ENCODE measurements at places on chromosomes 11 and 22. TPM values are rescaled to one million over a fixed set of nuclear protein-coding genes. Genes with fewer than 3 reads are reported as not detected.

The TST gene
- total RNA-seq, result 32.2 TPM

- H3K36me3 ChIP-seq, result no peaks in the 10 kb centered on the region
- H3K27me3 ChIP-seq, result no peaks in the 10 kb centered on the region
- no peak overlapping the region for H3K27ac ChIP-seq
- peaks cover 10% of the 10 kb centered on the region for H3K4me1 ChIP-seq
- H3K4me3 ChIP-seq, result no peak overlapping the region
- no peak for DNase-seq
These were observed 42.1 kb downstream of the PACSIN2 start for GRCh38 chr22:42972649-42973535.

- H3K4me1 ChIP-seq, result peaks cover 29% of the 10 kb centered on the region
- no peaks in the 10 kb centered on the region for H3K36me3 ChIP-seq
- no peak overlapping the region for H3K27ac ChIP-seq
- no peaks in the 10 kb centered on the region for H3K27me3 ChIP-seq
These were observed 54.8 kb downstream of the MIAT start for GRCh38 chr22:26712158-26712557.

GRCh38 chr11:92225125-92225567 lies 528 bp downstream of the FAT3 start:
- no peaks in the 10 kb centered on the region for H3K36me3 ChIP-seq
- peak overlapping the region; percentile 47 for H3K27ac ChIP-seq
- peak overlapping the region; percentile 75 for H3K4me3 ChIP-seq
- DNase-seq, result no peak
- peaks cover 18% of the 10 kb centered on the region for H3K4me1 ChIP-seq
- peaks cover 10% of the 10 kb centered on the region for H3K27me3 ChIP-seq

DNA sequence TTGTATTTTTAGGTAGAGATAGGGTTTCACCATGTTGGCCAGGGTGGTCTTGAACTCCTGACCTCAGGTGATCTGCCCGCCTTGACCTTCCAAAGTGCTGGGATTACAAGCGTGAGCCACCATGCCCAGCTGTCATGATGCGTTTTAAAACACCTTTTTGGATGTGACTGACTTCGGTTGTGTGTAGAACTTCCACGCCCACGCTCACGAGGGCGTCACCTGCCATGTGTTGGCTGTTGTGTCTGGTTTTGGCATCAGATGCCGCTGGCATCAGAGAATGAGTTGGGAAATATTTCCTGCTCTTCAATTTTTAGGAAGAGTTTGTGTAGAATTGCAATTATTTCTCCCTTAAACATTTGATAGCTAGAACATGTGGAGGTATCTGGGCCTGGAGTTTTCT lies 109.1 kb downstream of the KCNQ1 start:
- H3K4me3 ChIP-seq, result no peak overlapping the region
- DNase-seq, result no peak
- H3K27me3 ChIP-seq, result peaks cover 15% of the 10 kb centered on the region
- H3K27ac ChIP-seq, result no peak overlapping the region

The FAM181B gene
- total RNA-seq, result 0.11 TPM
